T47D (cell line): ENCODE measurements at places on chromosomes 2 and 18.
A peak's percentile ranks its signal among the peaks of the same experiment; 100 is the strongest.

DNA sequence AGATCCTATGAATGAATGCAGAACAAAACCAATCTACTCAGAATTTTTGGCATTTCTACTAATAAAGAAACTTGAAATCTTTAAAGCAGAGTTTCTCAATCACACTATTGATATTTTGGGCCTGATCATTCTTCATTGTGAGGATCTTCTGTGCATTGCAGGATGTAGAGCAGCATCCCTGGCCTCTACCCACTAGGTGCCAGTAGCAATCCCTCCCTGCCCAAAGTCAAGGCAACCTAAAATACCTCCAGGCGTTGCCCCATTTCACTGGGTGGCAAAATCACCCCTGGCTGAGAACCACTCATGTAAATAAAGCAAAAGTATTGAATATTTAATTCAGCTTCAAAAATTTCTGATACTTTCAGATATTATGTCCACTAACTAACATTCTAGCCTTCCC, 213.0 kb downstream of the SP3 start:
- DNase-seq, result peak; percentile 48

DNA sequence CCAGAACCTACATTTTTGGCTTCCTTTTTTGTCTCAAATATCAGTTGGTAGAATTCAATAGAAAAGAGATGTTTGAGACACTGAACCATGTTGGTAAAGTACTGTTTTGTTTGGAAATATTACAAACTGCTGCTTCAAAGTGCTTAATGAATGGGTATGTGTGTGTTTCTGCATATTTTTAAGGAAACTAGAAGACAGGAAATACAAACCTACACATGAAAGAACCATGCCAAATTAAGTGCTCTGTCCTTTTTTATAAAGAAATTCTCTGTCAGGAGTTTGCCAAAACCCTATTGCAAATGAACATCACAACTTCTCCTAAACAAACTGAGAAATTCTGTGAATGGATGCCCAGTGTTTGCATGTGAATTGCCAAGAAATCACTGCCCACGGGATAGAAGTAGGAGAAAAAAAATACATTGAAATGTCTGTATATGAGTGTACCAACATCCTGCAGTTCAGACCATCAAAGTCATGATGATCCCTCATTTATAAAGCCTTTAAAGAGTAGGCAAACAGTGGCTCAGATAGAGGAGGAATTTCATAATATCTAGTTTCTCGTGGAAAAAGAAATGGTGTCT, 69.6 kb upstream of the RND3 start:
- DNase-seq, result no peak

DNA sequence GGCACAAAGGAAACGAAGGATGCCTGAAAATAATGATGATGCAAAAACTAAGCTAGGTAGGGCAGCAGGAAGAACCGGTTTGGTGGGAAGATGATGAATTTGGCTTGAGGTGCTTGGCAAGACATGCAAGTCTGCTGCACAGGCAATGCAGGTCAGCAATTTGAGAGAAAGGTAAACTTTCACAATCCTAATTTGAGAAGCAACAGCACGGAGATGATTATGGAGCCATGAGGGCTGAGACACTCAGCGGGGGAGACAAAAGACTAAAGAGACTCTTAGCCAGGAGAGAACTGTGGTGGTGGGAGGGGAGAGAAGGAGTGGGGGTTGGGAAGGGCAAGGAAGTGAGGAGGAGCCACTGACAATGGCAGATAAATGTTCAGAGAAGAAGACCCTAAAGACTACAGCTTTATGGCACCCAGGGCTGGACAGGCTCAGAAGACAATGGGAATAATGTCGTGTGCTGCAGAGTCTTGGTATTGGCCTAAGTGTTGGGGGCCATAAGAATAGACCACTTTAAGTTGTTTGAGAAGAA, 19.4 kb upstream of the RNF149 start:
- peak; percentile 13 for DNase-seq

- peak; percentile 59 for DNase-seq
These were observed 80.2 kb downstream of the SMAD4 start for GRCh38 chr18:51110073-51110797.

GRCh38 chr2:120622159-120622869, 113.4 kb upstream of the GLI2 start:
- no peak for DNase-seq

DNA sequence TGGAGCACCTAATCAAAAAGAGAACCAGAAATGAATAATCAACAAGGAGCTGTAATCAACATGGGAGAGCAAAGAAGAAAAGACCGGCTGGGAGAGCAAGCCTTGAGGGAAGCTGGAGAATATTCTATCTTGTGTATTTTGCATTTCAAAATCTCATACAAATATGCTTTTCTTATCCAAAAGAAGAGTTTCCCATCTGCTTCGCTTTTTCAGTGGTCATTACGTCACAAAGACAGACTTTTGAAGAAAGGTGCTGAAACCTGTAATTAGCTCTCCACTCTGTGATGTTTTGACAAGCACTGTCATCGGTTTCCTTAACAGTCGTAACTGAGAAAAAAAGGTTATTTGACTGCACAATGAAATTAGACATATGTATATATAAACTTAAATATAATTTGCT, 139.1 kb upstream of the TACR1 start:
- DNase-seq, result no peak

GRCh38 chr2:35462226-35462998, 893.2 kb upstream of the CRIM1 start:
- peak; percentile 43 for DNase-seq

DNA sequence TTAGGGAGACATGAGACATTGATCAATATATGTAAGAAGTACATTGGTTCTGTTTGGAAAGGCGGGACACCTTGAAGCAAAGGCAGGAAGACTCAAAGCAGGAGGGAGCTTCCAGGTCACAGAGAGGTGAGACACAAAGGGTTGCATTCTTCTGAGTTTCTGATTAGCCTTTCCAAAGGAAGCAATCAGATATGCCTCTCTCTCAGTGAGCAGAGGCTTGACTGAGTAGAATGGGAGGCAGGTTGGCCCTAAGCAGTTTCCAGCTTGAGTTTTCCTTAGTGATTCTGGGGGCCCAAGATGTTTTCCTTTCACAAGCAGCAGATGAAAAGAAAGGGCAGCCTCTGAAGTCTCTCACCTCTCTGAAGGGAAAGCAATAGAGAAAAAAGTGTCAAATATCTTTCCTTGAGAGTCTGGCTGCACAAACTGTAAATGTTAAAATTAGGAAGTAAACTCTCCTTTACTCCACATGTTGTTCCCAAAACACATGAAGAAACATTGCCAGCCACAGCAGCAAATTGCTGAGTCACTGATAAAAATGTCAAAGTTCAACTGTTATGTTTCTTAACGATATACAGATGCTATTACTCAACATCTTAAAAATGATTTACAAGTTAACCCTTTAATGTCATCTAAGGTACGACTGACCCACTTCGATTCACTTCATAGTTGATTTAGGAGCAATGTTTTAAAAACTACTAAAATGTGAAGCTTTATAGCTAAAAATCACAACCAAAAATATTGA, 40.3 kb downstream of the CYB5A start:
- DNase-seq, result no peak

DNA sequence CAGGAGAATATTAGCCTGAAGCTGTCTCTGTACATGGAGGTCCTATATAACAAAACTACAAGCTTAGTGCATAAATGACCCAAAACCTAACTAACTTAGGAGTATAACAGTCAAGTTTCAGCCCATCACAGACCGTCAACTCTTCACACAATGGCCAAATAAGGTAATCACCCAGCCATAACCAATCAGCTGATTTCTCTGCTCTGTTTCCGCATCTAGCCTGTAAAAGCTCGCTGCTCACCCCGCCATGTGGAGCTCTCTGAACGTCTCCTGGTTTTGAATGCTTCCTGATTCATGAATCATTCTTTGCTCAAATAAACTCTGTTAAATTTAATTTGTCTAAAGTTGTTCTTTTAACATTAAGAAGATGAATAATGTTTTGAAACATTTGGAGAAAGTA, 593.6 kb downstream of the TMX3 start:
- DNase-seq, result peak; percentile 9

GRCh38 chr2:42933824-42934254, 141.5 kb upstream of the HAAO start:
- DNase-seq, result no peak

DNA sequence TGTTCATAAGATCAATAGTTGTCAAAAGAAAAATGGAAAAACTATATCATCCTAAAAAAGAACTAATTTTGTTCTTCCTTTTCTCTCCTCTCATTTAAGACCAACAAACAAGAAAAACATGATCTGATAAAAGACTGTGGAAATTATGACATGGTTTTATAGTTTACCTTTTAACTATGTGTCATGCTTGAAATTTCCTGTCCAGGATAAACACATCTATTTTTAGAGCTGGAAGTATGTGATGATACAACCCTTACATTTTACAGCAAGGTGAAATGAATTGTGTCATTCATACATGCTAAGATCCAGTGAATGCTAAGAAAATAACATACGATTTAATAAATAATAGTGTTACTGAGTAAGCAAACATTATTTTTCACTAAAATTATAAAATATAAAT, 89.9 kb downstream of the GULP1 start:
- no peak for DNase-seq

- no peak for DNase-seq
These were observed 164.0 kb downstream of the RDH14 start for GRCh38 chr2:18396329-18397010.

GRCh38 chr18:38010037-38010436, 444.4 kb upstream of the CELF4 start:
- no peak for DNase-seq

GRCh38 chr18:55337908-55338521, 250.0 kb downstream of the TCF4 start:
- no peak for DNase-seq

- DNase-seq, result peak; percentile 4
These were observed 11.0 kb upstream of the EPG5 start for GRCh38 chr18:45978084-45978483.

DNA sequence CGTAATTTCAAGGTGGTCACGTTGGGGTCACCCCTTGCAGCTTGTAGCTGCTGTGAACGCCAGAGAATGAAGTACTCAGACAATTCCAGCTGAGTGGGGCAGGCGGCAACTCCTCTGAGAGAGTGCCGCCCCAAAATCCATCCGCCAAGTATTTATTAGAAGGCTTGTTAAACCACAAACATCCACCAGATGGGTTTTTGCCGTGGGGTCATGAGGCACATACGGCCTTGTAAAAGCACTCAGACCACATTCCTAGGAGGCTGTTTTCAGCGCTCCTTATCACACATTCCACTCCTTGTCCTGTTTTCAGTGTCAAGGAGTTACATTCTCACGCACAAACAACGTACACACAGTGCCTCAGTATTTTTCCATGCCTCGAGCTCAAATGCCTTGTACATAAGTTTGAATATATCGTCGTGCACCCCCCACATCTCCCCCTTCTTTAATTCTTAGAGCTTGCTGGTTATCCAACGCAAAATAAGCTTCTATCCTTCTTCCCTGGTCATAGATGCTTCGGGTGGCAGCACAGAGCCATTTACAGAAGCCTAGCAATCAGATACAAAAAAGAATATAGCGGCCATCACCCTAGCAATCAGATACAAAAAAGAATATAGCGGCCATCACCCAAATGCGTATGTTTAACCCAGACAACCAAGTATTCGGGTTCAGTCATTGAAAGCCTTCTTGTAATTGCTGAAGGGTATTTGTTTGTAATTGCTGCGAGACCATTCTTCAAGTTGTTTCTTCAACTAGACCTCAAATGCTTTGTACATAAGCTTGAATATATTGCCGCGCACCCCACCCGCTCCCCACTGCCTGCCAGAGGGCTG, 7.3 kb downstream of the ALPP start:
- DNase-seq, result peak; percentile 78

GRCh38 chr2:212732860-212733259, 194.3 kb upstream of the ERBB4 start:
- no peak for DNase-seq

- DNase-seq, result no peak
These were observed 51.8 kb upstream of the GPR75 start for GRCh38 chr2:53911434-53912189.

- DNase-seq, result no peak
These were observed 21.7 kb upstream of the HNRNPA3 start for GRCh38 chr2:177190941-177191340.

GRCh38 chr2:203935568-203935967, 995 bp upstream of the ICOS start:
- DNase-seq, result no peak

GRCh38 chr2:167294776-167295140, 406.5 kb downstream of the XIRP2 start:
- DNase-seq, result peak; percentile 6

DNA sequence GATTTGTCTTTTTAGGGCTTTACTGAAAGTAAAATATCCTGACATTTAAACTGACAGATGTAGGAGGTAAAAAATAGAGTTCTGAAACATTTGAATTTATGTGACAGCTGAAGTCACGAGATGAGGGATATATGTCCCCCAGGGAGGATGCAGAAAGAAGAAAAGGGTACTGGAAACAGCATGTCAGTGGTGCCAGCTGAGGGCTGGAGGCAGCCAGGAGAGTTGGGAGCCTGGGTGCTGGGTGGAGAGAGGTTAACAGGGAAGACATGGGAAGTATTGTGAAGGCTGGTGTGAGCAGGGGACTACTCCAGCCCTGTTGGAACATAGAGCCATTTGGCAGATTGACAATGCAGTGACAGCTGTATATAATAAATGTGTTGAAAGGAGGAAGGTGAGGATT, 11.8 kb upstream of the MOCOS start:
- DNase-seq, result no peak

DNA sequence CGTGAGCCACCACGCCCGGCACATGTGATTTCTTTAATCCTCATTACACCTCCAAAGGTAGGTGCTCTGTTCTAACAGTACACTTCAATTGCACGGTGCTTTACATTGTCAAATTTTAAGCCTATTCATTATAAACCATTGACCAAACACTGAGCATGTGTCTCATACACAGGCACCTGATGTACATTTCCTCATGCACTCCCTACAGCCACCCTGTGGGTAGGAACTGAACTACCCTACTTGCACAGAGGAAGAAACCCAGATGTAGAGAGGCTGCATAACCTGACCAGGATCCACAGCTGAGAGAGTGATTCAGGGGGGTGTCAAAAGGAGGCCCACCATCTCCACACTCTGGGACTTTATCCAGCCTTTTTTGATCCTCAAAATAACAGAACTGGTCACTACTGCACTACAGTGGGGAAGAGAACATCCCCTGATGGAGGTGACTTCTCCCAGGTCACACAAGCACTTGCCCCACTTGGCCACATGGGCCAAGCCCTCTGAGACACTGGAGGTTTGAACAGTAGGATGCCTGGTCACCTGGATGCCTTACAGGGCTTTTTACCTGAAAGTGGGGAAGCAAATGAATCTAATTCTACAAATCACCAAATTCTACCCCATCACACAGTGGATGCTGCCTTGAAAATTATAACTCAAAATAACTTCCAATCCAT, 6.9 kb upstream of the DPYSL5 start:
- peak; percentile 55 for DNase-seq

- DNase-seq, result no peak
These were observed 221.8 kb downstream of the INSIG2 start for GRCh38 chr2:118309946-118310680.

GRCh38 chr18:56157541-56157940, 480.9 kb downstream of the TXNL1 start:
- no peak for DNase-seq

DNA sequence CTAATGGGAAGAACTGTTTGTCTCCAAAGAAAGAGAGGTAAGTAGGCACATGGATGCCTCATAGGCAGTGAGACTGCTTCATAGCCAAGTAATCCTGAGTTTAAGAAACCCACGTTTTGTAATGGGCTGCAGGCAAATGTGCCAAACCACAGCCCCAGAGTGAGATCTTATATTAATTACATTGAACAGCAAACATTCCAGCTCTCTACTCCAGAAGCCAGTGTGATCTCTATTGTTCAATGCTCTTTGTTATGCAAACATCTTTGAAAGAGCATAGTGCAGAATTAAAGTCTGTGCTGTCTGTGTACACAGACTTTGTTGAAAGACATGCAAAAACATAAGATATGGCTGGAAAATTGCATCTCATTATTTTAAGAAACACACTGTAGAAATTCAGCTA, 720.8 kb upstream of the REG3G start:
- no peak for DNase-seq
